ENCODE measurements at places on chromosomes 11 and 22.

- no peak for DNase-seq
These were observed 18.9 kb upstream of the SLC22A12 start for GRCh38 chr11:64572143-64572542.

DNA sequence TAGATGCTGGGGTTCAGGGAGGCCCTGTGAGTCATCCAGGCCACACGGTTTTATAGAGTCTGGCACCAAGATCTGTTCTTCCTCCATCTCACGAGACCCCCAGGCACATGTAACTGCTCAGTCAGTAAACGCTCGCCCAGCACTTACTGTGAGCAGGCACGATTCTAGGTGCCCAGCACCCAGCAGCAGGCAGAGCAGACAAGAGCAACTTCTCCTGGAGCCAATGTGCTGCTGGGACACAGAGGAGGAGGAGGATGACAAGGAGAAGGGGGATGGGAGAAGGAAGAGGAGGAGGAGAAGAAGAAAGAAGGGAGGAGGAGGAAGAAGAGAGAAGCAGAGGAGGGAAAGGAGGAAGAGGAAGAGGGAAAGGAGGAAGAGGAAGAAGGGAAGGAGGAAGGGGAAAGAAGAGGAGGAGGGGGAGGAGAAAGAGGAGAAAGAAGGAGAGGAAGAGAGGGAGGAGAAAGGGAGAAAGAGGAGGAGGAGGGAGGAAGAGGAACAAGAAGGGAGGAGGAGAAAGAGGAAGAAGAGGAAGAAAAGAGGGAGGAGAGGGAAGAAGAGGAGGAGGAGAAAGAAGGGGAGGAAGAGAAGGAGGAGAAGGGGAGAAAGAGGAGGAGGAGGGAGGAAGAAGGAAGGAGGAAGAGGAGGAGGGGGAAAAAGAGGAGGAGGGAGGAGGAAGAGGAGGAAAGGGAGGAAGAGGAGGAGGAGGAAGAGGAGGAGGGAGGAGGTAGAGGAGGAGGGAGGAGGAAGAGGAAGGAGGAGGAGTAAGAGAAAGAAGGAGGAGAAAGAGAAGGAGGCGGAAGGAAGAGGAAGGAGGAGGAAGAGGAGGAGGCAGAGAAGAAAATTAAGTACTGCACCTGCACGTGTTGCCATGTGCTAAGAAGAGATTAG is 77.6 kb upstream of the RTL6 start:
- no peak for DNase-seq

- no peak for DNase-seq
These were observed 9.0 kb downstream of the RCOR2 start for GRCh38 chr11:63907808-63908530.

DNA sequence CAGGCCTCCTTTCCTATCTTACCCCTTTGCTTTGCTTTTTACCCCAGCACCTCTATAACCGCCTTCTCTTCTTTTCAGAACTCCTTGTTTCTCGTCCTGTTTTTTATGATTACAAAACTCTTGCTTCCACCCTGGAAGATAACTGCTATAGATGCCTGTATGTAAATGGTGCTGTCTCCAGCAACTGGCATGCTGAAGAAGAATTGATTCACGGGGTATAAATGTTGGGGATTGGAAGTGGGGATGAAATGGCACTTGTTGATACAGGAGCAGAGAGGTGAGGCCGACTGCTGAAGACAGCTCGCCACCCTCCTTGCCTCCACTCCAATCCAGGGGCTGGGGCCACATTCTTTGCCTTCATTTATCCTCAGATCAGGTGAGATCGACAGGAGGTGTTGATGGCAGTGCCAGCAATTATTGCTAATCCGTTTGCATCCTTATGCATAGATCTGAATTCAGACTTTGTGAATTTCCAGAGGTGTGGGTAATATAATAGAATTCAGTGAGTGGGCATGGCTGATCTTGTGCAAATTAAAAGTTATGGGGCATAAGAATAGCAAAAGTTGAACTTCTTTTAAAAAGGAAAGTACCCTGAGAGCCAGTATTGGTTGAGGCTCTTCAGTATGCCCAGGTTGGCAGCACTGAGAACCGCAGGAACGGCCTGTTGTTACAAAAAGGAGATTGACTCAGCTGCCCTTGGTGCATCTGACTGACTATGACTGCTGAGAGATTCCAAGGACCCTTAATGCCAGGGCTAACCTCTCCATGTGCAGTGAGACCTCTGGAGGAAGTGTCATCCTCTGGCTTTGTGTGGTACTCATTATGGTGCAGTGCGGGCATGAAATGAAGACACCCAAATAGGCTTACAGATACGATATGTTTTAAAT is 5.3 kb downstream of the NEAT1 start:
- DNase-seq, result no peak

- no peak for DNase-seq
These were observed 284.8 kb downstream of the TENM4 start for GRCh38 chr11:79156031-79156430.

GRCh38 chr11:130370845-130371590 is 56.3 kb upstream of the ZBTB44 start:
- no peak for DNase-seq

DNA sequence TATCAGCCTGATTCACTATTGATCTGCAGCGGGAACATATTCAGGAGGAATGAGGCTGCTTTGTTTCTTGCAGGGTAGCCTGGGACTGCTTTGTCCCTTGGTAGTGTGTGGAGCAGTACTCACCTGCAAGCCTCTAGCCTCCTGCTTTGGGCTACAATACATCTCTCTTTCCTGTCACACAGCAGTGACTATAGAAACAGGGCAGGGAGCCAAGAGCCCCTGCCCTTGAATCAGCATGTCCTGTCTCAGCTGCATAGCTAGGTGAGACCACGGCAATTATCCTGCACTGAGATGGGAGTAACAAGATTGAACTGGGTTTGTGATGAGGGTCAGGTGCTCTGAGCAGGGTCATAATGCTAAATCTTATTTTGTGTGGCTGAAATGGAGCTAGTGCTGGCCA is 191.9 kb downstream of the NELL1 start:
- DNase-seq, result no peak

- no peak for DNase-seq
These were observed 23.9 kb upstream of the DGCR8 start for GRCh38 chr22:20056161-20056560.

DNA sequence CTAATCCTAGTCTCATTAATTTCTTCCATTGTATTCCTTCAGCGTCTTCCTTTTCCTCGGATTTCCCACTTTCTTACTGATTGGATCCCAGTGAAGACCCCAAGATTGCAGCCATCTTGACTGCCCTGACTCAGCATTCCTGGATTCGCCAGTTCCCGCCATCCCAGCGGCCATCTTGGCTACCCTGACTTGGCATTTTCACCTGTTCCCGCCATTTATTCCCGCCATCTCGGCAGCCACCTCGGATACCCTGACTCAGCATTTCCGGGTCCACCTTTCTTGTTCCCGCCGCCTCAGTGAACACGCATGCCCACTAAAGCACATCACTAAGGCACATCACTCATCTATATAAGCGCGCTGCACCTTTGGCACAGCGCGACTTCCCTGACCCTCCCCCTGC is 13.8 kb upstream of the OR56A3 start:
- DNase-seq, result no peak

DNA sequence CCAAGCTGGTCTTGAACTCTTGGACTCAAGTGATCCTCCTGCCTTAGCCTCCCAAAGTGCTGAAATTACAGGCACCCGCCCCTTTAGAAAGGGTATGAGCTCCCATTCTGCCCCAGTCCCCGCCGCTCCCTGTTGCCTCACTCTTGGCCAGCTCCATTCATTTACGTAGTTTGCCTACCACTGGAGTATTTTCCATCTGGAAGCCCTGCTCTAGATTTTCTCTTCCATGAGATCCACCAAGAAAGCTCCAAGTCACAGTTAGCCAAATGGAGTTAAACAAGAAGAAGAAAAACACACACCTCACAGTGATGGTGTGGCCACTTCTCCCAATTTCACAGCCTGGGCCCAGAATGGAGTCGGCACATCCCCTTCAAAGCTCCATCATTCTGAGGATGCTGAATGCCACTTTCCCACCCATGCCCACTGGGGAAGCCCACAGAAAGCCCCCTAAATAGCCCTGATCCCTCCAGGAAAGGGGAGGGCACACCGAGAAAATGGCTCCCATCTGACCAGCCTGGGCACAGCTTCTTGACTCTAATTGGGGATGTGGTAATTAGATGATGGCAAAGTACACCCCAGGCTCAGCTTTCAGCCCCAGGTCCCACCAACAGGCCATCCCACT is 381.2 kb downstream of the MN1 start:
- DNase-seq, result no peak

GRCh38 chr11:7967097-7967496 is 1.9 kb upstream of the NLRP10 start:
- no peak for DNase-seq

DNA sequence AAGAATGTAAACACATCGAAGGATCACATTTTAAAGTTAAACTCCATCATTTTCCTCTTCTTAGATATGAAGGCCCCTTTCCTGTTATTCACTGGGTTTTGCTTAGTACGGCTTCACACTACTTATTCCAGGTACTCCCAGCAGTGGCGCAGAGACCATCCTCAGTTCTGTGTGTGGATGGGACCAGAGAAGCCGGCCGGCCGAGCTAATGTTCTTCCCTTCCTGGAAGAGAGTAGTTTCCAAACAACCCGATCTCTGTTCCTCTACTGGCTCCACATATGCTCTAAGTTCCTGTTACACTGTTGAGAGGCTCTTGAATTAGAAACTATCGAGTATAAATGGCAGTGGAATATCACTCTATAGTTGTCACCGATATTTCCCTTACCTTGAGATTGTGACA is 684 bp upstream of the NFRKB start:
- DNase-seq, result no peak

DNA sequence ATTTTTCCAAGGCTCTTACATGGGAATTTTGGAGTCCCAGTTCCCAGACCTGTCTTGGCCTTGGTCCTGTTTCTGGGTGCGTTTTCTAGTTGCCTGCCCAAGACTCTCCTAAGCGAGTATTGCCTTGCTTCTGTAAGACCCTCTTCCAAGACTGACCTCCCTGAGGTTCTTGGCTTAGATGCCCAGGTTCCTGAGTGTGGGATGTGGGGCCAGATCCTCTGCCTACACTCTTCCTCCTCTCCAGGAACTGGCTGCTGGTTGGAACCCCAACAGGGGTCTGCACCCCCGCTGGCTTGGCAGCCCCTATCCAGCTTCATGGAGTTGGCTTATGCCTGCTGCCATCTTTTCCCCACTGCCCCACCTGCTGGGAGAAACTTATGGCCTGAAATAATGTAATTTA is 429.5 kb downstream of the TENM4 start:
- no peak for DNase-seq

DNA sequence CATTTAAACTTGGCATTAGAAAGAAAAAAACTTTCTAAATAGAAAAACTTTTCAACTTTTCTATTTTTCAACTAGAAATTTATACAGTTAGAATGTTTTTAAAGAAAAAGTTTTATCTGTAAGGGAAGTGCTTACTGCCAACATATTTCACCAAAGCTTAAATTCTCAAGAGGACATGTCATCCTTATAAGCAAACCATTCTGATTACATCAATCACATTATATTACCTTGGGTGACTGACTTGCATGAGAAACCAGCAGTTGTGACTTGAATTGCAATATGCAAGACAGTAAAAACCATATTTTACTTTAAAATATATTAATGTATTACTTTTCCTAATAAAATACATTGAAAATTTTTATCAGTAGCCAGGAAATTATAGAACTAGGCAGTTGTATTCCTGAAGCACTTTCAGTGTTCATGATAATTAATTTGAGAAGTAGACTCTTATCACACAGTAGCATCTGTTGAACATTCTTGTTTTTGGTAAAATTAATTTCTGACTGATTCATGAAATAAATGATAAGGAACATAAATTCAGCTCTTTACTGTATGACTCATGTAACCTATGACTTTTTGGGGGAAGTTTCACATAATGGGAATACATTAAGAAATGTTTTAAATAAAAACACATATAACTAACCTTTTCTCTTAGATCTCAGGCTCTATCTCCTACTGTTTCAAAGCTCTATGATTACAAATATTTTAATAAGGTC is 345.0 kb upstream of the CCDC179 start:
- DNase-seq, result no peak

DNA sequence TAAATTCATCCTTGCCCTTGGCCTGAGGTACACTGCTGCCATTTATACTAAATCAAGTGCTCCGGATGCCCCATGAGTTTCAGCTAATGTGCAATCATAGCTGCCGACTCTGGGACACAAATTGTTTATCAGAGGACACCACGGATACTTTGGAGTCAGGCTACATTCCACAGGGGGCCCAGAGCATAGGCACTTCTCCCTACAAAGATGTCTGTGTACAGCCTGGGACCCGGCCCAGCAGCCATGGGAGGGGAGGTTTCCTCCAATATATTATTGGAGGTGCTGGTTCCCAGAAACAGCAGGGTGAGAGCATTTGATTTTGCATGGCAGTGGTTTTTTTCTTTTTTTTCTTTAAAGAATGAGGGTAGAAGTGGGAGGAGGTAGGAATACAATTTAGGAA is 31.3 kb downstream of the HTR3B start:
- DNase-seq, result no peak

- no peak for DNase-seq
These were observed 28.0 kb downstream of the QSER1 start for GRCh38 chr11:32920570-32920969.

GRCh38 chr11:19605520-19606371 is 106.9 kb upstream of the NAV2 start:
- DNase-seq, result no peak

- DNase-seq, result no peak
These were observed 47.8 kb downstream of the BRSK2 start for GRCh38 chr11:1437500-1437899.

- no peak for DNase-seq
These were observed 31.3 kb downstream of the SERPINH1 start for GRCh38 chr11:75593286-75593915.

DNA sequence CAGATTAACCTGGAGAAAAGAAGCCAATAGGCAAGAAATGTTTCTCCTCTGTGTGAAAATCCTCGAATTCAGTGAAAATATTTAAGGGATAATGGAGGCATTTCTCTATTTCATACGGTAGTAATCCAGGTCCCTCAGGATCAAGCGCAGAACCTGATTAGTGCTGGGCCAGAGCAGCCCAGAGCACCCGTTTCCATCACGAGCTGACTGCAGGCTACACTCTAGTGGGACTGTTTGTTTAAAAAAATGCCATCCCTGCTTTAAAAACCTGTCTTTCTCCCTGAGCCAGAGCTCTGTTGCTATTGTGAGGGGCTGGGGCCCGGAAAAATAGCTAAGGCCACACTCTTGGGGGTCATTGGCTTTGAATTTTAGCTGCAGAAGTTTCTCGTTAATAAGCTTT is 223.2 kb upstream of the E2F8 start:
- no peak for DNase-seq

All from stimulated activated CD4-positive, alpha-beta T cell treated with anti-CD3 and anti-CD28 coated beads, Interleukin-12 subunit alpha, Interleukin-12 subunit beta, amount 100 ng/mL, for 24 hours (primary cell).